ENCODE measurements at places on chromosomes 11 and 22.

DNA sequence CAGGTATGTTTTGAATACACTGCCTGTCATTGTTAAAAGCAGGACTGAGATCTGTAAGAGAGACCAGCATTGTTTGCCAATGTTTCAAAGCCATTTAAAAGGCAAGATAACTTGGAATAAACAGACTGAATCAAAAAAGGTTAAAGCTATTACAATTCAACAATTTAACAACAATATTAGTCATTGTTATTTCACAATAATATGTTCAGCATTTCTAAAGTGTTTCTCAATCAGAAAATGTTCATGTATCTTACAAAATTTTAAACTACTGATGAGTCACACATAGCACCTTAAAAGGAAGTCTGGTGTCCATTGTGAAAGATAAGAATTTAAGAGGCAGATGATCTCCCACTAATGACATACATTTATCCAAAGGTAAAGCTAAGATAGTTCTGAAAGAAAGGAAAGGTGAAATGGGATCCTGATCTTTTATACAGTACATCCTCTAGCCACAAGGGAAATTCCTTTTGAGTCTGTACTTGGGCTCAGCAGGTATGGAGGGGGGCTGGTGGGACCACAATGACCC lies 79.7 kb downstream of the MAML2 start:
- no peak for DNase-seq

DNA sequence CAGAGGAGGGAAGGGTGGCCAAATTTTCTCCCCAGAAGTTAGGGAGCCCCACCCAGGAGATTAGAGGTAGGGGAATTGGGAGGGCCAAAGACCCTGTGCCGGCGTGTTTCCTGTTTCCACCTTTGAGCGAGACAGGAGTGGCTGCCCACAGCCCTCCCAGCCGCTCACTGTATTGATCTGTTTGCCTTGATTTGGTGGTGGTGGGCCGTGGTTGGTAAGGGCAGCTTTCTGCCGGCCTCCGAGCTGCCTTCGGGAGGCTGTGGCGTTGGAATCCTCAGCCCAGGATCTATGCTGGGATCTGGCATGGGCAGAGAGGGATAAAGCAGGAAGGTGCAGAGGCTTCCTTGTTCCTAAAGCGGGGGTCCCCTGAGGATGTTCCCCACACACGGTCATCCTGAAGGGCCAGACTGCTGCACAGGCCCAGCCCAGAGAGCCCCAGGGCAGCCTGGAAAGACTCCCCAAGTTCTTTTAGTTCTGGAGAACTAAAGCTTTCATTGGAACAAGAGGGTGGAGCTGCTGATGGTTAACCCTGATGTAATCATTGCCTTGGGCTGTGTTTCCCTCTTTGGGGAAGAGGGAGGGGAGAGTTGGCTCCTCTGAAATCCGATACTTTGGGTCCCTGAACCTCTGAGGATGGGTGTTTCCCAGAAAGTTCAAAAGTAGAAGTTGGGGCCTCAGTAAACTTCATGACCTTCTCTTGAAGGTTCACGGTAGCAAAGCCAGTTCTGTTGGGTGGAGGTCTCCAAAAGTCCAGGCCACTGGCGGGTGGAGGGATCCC lies 7.2 kb downstream of the FAM83F start:
- DNase-seq: no peak

- DNase-seq: no peak
Observed at GRCh38 chr11:35990170-35990569, 46.3 kb downstream of the LDLRAD3 start.

DNA sequence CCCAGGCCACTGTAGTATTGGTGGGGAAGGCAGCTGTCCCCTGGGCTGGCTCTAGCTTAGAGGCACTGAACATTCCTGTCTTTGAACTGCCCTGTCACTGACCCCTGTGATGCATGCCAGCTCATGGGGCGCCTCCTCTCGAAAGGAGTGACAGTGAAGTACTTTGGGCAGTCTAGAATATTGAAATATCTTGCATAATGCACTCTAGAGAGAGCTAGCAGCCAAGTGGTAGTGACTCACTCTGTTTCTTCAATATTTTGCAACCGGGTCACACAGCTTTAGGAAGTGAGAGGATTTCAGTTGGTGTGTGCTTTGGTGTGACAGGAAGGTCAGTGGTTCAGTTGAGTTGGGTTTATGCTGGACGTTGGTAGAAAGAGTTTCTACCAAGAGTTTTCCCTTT lies 35.5 kb upstream of the ST14 start:
- no peak for DNase-seq

DNA sequence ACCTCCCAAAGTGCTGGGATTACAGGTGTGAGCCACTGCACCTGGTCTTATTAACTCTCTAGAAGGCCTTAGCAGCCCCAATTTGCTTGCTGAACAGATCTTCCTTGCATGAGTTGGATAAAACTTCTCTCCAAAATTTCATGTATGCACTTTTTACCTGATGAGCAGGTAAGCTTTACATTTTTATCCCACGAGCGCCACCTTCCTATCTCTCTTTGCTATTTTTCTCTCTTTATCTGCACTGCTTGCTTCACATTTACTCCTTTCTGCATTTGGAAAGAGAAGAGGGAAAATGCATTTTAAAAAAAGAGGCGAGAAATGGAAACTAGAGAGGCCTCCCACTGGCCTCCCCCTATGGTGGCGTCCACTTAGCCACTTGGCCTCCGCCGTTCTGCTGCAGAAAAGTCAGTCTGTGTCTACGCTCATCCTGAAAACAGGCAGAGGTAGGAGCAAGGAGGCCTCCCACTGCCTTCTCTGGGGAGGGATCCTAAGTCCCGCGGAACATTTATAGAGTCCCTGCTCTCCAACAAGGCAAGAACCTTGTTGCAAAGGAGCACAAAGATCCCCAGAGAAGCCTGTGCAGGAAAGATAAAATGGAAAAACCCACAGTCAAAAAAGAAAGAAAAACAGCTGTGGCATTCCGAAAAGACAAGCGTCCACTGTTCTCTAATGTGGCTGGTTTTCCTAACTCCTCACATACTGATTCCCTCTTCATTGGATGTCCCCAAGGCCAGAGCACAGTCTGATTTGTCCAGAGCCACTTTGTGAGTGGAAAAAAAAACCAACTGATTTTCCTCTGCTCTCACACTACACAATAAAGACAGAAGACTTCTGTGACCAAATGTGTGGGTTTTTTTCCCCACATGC lies 62.2 kb upstream of the INCENP start:
- no peak for DNase-seq

DNA sequence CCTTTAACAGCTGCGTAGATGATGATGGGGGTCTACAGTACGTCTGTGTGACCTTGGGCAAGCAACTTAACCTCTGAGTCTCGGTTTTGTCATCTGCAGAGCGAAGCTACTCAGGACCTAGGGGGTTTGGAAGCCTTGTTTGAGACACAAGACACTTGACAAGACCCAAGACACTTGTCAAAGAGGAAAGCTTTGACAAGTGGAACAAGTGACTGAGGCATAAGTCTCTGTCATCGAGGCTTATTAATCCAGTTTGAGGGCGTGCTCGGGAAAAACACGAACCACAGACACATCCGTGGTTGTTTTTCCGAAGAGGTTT lies 732 bp upstream of the PC start:
- DNase-seq: peak; percentile 11

All from activated T-cell treated with anti-CD3 and anti-CD28 coated beads, Interleukin-2, amount 50 U/mL, for 4 hours (primary cell).